Spleen (tissue), 13 donors: ENCODE measurements at places on chromosomes 2 and 18. TPM values are rescaled to one million over a fixed set of nuclear protein-coding genes. Genes with fewer than 3 reads are reported as not detected.

UGT1A5 gene
- polyA plus RNA-seq = not detected

DNA sequence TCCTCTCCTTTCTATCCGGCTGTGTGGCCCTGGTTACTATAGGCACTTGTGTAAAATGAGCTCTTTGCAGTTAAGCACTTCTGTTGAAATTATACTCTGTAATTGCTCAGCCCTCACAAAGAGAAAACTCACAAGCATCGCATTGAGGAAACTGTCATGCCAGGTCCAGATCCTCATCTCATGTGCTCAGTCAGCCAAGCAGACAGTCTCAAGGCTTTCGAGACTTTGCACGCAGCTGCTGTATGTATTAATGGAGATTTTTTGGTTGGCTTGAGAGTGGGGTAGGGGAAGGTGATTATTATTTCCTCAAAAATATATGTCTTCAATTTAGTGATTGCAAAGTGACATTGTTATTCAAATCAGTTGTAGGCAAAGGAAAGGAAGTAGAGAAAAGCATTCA is 33.0 kb upstream of the PHLPP1 start:
- no peak for DNase-seq

LHCGR gene
- not detected for polyA plus RNA-seq

DNA sequence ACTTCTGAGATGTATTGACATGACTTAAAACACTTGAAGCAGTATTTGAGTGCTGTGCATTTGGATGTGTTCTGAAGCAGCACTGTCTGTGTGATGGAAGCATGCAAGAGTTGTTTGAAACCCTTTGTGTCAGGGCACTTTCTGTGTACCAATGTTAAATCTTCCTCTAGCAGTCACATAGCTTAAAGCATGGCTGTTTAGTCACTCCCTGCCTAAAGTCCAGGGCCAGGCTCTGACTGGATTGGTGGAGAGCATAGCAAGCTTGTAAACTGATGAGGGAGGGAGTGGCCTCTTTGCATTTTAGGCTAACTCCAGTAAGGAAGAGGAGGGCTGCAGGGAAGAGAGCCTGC is 73.5 kb downstream of the MYO1B start:
- no peak for DNase-seq

RPRM gene
- polyA plus RNA-seq = 0.56 TPM

GRCh38 chr2:46643493-46643892 is 164.1 kb downstream of the TMEM247 start:
- no peak for DNase-seq

LRATD1 gene
- polyA plus RNA-seq = 0.29 TPM

DNA sequence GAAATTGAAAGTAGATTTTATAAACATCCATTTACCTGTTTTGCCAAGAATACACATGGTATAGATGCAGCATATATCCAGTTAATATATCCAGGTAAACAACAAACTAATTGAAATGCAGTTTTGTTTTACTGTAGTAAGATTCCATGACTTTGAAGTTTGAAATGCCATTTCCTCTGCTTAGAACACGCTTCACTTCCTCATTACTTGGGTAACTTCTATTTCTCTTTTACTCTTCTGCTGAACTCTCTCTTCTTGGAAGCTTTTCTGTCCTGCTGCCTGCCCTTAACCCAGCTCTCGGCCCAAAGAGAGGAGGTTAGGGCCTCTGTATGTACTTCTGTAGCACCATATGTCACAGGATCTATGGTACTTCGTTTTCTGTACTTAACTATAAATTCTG is 14.1 kb upstream of the IL1RL2 start:
- no peak for DNase-seq

DNA sequence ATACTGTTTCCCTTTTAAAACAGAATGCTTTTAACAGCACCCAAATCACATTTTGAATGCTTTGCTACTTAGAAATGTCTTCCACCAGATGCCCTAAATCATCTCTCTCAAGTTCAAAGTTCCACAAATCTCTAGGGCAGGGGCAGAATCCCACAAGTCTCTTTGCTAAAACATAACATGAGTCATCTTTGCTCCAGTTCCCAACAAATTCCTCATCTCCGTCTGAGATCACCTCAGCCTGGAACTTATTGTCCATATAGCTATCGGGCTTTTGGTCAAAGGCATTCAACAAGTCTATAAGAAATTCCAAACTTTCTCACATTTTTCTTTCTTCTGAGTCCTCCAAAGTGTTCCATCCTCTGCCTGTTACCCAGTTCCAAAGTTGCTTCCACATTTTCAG is 1374.5 kb upstream of the NXPH2 start:
- no peak for DNase-seq

ANKRD30B gene
- 0.06 TPM for polyA plus RNA-seq

GRCh38 chr2:23069923-23070322 is 315.1 kb upstream of the KLHL29 start:
- DNase-seq = no peak

DNA sequence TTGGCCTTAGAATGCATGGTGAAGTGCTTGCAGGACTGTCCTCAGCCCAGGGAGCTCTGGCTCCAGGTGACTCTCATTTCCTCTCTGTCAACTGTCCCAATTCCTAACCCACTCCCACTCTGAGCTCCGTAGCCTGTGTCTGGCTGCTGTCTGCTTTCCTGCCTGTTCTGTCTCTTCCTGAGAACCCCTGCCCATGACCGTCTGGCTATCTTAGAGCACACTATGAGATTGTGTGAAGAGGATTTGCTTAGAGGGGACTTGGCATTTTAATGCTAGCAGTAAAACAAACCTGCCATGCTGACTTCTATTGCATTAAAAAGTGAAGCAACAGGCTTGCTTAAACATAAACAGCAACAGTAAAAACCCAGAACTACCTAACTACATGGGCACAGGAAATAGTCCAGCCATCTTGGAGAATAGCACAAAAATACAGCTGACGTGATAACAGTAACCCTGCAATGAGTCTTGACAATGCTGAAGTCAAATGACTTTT is 234.7 kb downstream of the PRKCE start:
- DNase-seq = no peak

GRCh38 chr2:515441-516127 is 161.6 kb downstream of the TMEM18 start:
- DNase-seq = no peak

DNA sequence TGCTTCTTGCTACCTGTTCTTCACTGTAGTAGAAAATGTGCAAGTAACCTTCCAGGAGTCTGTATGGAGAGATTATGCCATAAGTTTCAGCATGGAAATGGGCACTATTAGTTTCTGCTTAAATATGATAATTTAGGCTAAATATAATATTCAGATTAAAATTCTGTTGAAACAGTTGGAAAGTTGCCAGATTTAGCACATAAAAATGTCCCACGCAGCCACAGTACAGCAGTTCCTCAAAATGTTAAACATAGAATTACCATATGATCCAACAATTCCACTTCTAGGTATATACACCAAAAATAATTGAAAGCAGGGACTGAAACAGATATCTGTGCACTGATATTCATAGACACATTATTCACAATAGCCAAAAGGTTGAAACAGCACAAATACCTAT is 121.2 kb downstream of the NRP2 start:
- DNase-seq = no peak

UGT1A8 gene
- not detected for polyA plus RNA-seq

DNA sequence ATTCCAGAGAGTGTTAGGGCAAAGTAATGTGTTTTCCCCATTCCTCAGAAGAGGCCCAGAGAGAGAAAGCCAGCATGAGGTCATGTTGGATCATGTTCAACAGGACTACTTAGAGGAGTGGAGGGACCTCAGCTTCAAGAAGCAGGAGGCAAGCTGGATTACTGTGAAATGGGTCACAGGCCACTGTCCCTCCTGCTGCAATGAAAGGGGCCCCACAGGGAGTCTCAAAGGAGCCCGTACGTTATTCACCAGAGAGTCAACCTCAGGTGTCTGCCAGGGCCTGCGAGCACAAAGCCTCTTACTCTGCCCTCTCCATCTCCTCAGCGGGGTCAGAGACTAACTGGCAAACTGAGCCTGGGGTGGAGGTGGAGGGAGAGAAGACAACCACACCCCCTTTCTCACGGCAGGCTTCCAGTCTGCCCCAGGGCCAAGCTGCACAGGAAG is 27.2 kb upstream of the ACYP2 start:
- DNase-seq = no peak

MDH1B gene
- 0.35 TPM for polyA plus RNA-seq

DNA sequence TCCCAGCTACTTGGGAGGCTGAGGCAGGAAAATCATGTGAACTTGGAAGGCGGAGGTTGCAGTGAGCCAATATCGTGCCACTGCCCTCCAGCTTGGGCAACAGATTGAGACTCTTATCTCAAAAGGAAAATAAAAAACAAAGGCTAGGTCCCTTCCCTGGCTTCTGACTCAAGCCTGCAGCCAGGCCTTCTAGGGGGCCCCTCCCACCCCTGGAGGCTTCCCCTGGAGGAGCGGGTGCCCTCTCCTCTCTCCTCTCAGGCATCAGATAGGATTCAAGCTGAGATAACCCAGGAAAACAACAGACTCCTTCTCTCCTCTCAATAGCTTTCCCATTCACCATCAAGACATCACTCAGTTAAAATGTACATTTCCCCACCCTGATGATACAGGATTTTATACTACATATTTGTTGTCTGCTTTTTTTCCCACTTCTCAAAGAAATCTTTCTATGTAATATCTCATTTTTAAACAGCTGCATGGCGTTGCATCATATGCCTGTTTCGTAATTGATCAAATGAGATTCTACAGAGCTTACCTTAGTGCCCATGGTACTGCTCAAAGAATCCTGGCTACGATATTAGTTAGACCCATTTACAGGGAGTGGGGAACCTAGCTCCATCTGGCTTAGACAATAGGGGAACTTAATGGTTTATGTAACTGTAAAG is 20.6 kb upstream of the C2orf72 start:
- no peak for DNase-seq

HNMT gene
- polyA plus RNA-seq = 38.4 TPM

MATN3 gene
- 0.24 TPM for polyA plus RNA-seq

DNA sequence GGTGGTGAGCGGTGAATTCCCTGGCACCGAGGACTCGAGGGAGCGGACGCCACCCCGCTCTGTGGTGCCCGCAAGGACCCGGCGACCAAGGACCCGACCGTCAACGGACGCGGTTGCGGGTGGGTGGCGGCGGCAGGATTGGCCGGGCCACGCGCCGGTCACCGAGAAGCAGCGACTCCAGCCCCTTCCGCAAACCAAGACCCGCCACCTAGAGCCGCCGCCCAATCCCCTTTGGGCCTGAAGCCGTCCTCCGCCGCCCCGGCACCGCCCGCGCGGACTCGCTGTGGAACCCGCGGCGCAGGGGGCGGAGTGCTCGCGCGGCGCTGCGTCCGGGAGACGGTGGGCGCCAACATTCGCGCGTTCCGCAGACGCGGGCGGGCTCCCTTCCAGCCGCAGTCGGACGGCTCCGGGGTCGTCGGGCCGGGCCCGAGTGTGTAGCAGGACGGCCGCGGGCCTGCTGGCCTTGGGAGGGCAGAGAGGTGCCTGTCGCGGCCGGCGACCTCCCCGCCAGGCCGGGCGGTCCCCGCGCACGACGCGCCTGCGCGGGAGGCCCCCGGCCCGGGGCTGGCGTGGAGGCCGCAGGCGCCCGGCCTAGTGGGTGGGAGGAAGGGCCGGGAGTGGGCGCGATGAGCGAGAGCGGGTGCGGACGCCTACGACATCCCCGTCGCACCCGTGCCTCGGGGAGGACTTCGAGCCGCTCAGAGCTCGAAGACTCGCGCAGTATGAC is at the start of the genes FAM228B and PFN4:
TSS of gene FAM228B (plus strand) at position 275 of the 727 bp plus-strand sequence. CDS start 893 bp downstream, outside the sequence.
TSS of gene PFN4 (minus strand) at position 140 of the 727 bp plus-strand sequence. CDS start 799 bp downstream, outside the sequence.
- peak; percentile 96 for DNase-seq

DNA sequence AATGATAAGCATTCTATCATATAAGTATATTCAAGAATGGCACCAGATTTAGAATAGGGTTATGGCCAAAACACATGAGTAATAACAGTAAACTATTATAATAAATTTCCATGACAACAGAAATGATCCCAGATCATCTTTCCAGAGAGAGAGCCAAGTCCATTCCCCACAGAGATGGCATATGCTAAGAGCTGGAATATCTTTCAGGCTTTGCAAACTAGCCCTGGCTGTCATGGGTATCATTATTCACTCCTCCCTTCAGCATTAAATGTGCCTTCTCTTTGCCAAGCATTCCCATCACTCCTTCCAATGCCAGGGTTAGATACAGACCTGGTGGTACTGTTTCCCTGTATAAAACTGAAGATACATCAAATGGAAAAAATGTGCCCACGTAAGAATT is 10.9 kb downstream of the FEZ2 start:
- no peak for DNase-seq

- DNase-seq = no peak
Measured at GRCh38 chr18:13435586-13436333, 217.2 kb downstream of the LDLRAD4 start.

HJURP gene
- polyA plus RNA-seq = 5.6 TPM

PRSS56 gene
- polyA plus RNA-seq = not detected

DNA sequence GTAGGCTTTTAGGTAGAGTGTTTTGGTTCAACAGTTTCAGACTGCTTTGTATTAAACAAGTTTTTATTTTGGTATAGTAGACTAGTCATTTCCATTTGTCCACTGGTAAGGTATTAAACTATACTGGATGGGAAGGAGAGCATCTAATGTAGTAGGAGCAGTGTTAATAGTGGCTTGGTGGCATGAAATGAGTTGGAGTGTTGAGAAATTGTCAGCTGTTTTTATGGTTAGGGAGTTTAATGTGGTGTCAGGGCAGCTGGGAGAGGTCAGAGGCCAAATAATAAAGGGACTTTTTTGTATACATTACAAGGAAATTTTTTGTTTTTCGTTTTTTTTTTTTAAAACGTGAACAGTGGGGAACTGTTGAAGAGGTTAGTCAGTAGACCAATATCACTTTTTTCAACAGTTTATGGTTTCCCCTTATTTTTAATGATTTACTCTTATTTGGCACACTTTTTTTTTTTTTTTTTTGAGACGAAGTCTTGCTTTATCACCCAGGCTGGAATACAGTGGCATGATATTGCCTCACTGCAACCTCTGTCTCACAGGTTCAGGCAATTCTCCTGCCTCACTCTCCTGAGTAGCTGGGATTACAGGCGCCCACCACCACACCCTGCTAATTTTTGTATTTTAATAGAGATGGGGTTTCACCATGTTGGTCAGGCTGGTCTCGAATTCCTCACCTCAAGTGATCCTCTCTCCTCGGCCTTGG is 21.2 kb downstream of the ACTR3 start:
- DNase-seq = no peak
